NCI-H526 treated with DMSO at 0.1 percent for 48 hours (cell line): ENCODE measurements at places on chromosomes 5 and 9.
A peak's percentile ranks its signal among the peaks of the same experiment; 100 is the strongest.

- no peak for DNase-seq
These were observed 115.3 kb downstream of the SLIT3 start for GRCh38 chr5:169185626-169186025.

DNA sequence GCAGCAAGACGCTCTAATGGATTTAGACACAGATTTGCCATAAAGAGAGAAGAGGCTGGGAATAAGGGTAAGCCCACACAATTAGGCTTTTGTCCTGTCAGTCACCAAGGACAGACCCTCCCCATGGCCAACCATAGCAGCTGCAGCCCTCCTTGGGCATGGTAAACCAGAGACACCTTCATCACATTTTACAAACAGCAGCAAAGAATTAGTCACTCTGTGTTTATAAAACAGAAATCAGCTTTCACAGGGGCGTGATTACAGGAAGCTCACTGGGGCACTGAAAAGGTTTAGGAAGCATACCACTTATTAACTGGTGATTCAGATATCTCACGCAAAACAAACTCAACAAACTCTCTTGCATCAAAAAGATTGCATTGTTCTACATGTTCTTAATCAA is 37.3 kb upstream of the ZNF622 start:
- no peak for DNase-seq

DNA sequence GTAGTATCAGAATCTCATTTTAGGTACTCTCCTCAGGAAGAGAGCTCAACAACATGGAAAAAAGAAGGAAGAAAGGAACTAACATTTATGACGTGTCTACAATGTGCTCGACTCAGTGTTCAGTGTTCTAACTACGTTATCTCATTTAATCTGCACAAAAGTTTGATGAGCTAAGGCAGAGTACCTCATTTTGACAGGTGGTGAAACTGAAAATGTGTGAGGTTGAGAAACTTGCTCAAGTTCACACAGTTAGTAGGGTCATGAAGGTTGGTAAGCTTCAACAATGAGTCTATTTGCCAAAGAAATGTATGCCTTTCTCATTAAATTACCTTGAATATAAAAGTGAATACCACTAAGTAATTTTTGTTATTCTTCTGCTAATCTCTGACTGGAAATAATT is 165.1 kb downstream of the CAAP1 start:
- no peak for DNase-seq

DNA sequence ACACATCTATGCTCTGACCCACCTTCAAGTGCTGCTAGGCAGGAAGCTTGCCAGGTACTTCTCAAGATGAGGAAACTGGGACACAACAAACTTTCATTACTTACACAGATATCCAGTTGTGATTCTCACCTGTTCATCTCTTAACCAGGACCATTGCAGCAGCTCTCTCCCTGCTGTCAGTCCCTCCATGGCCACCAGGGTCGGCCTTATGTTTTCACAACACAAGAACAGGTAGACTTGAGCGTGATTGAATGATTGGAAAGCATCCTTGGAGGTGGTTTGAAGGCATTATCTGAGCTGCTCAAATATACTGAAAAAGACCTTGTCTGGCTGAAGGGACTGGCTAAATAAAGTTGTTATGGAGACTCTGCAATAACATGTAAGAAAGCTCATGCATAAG is 94.4 kb downstream of the MTREX start:
- DNase-seq, result no peak

DNA sequence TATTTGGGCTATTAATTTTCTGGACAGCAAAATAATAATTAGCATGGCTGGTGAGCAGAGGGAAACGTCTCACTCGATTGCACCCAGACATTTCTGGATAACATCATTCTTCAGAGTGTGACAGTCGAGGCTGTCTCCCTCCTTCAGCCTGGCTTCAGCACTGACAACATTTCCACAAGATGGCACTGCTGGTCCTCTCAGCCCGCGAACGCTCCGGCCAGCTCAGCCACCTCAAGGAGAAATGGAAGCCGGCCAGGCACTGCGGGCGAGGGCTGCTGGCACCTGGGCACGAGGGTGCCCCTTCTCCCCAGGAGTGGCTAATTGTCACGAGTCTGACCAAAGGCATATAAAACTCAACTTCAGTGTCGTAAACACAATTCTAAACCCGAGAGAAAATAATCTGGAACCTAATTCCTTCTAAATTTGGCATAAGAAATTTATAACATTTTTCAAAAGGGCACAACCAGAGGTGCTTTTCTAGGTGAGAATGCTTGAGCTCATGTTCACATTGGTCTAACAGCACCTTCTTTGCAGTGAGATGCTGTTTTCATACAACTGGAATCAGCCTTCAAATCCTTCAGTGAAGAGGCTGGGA is 65.9 kb downstream of the DAP start:
- peak; percentile 26 for DNase-seq

DNA sequence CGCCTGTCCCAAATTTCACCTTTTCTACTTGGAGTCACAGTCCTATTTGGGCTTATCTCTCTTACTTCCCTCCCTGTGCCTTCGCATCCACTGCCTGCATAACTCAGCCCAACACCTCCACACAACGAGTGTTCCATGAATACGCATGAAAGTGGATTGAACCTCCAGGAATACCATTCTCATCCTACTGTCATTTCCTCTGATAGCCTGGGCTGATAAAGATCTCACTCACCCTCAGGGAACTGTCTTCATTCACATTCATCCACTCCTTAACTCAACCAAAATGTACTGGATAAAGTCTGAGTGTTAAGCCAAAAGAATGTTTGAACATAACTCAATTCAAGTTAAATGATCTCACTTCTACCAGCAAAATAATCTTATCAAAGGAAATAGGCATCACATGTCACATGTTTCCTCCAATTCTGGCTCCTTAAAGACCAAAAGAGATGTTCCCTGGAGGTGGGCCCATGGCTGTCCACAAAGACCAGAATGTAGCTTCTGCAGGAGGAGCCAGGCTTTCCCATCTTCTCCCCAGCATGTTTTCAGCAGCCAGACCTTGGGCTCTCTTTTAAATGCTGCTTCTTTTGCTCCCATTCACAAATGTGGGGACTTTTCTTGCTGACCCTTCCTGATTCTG is 28.4 kb upstream of the TRIO start:
- DNase-seq, result no peak

DNA sequence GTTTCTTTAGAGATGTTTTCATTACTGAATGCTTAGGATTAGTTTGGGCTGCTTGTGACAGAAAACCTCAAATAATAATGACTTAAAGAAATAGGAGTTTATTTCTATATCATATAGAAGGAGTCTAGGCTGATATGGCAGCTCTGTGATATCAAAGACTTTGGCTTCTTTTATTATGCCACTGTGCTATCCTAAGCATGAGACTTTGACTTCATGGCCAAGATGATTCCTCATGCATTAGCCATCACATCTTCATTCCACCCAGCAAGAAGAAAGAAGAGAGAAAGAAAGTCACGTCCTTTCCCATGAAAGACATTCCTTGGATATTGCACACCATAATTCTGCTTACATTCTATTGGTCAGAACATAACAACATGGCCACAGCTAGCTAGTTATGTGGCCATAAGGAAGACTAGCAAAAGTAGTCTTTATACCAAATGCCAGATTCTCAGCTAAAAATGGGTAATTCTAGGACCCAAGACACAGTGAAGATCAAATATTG is 76.2 kb downstream of the DAPK1 start:
- DNase-seq, result no peak

DNA sequence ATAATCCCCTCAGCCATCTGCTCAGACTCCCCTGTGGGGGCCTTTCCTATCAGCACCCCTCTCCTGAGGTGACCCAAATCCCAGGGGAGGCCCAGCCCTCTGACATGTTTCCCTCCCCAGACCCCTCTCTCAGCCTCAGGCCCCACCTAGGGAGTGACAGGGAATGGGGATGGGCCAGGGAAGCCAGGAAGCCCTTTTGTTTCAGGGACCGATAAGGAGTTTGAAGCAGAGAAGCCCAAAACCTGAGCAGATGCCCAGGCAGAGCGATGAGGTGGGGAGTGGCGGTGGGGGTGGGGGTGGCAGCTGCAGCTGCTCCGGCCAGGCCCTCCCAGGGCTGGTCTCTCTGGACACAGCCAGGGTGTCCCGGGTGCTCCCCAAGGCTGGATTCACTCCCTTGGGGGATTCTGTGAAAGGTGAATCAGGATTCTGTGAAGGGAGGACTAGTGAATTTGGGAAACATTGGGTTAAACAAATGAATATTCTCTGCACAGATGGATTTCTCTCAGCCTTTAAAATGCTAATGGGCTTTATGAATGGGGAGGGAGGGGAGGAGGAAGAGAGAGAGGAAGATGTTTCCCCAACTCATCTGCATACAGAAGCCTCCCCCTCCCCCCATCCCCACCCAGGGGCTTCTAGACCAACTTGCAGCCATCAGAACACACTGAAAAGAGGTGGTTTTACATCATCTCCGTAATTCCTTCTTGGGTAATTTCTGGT is 17.4 kb downstream of the AKNA start:
- no peak for DNase-seq

GRCh38 chr9:127679506-127679905 is 27.3 kb upstream of the CFAP157 start:
- DNase-seq, result no peak

DNA sequence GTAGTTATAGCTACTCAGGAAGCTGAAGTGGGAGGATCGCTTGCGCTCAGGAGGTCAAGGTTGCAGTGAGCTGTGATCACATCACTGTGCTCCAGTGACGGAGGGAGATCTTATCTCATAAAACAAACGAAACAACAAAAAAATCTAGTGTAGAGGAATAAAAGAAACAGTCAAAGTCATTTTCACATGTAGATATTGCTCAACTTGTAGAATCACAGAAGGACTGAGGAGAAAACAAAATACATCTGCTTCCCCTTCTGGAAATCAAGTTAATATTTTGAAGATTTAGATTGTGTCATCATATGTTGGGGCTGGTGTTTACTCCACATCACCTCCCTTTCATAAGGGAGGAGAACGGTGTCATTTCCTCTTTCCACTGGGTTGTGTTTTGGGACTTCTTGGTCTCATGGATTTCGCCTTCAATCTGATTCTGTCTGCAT is 8.2 kb upstream of the SLC46A2 start:
- DNase-seq, result no peak

GRCh38 chr5:157345067-157345466 is 79.1 kb downstream of the CYFIP2 start:
- DNase-seq, result no peak

GRCh38 chr5:147732291-147732883 is 50.1 kb downstream of the JAKMIP2 start:
- no peak for DNase-seq
